Transverse colon (tissue), 4 donors: ENCODE measurements at places on chromosomes 5 and 9. TPM values are rescaled to one million over a fixed set of nuclear protein-coding genes. Genes with fewer than 3 reads are reported as not detected.

SHISAL2B gene
- not detected for total RNA-seq

DNA sequence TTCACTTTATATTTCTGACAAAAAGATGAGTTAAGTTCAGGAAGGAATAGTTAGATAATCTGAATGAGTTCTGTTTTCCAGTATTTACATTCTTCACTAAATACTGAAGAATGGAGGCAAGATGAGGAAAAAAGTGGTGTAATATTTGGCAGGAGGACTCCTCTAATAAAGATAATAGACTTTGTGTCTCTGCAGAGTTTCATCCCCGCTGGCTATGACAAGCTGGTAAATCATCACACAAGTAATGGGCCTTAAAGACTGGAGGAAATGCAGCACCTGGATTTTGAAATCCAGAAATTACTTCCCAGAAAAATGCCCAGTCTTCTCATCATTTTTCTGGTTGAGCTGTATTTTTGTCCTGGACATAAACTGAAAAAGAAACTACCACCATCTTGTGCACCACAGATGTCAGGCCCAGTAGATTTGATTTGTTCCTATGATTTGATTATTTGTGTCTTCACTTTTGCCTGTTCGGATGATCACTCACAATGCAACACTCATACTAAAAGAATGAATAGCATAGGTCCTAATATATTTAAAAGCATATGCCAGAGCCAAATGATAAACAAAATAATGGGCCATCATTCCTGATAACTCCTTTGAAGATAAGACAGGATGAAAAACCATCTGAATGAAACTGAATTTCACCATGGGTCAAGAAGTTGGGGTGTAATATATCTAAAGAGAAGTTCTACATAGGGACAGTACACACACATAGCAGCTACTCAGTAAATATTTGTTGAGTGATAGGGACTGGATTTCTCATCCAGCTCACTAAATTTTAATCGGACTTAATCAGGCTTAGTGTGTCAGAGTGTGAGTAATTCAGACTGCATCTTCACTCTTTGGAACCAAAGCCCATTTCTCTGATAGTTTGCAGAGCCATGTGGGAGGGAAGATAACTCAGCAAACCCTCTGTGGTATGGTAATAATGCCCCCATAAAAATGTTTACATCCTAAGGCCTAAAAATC lies 200.5 kb downstream of the HINT1 start:
- no peak for DNase-seq
- H3K4me3 ChIP-seq = no peak overlapping the region
- H3K27ac ChIP-seq = no peak overlapping the region
- no peaks in the 10 kb centered on the region for H3K36me3 ChIP-seq

- no peaks in the 10 kb centered on the region for H3K36me3 ChIP-seq
- no peak for DNase-seq
- no peaks in the 10 kb centered on the region for H3K4me1 ChIP-seq
These were observed 98.4 kb downstream of the FBXL7 start for GRCh38 chr5:15598294-15598902.

DNA sequence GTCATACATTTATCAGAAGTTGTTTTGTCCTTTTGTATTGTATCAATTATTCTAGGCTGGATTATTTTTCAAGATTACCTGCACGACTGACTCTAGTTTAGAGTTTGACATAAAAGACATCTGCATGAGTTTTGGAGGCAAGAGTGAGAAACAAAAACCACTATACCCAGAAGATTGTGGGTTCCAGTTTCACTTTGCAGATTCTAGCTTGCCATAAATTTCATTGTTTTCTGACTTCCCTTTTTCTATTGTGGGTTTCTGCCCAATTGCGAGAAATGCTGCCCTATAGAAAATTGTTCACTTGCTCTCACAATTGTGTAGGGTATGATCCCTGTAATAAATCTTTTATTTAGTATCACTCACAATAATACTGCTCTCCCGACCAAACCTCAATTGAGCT lies 1043.4 kb upstream of the CDH10 start:
- H3K4me1 ChIP-seq = no peaks in the 10 kb centered on the region
- no peaks in the 10 kb centered on the region for H3K27me3 ChIP-seq
- H3K36me3 ChIP-seq = no peaks in the 10 kb centered on the region
- no peak for DNase-seq
- no peak overlapping the region for H3K27ac ChIP-seq

ITGA2 gene
- 10.1 TPM for total RNA-seq

DNA sequence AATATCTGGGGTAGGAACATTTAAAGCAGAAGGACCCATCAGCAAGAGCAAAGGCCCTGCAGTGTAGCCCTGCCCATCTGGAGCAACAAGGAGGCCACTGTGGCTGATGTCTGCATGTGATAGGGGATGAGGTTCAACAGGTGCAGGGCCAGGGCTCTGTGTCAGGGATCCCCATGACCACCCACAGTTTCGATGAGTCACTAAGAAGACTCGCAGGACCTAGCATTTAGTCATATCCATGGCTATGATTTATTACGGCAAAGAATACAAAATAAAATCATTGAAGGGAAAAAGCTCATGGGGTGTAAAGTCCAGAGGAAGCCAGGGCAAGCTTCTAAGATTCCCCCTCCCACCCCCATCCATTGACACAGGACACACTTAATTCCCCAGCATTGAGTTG lies 188.6 kb downstream of the ADGRV1 start:
- no peaks in the 10 kb centered on the region for H3K4me1 ChIP-seq
- no peaks in the 10 kb centered on the region for H3K27me3 ChIP-seq
- DNase-seq = no peak
- H3K27ac ChIP-seq = no peak overlapping the region

PTGR1 gene
- 74.3 TPM for total RNA-seq

OMD gene
- total RNA-seq = 2.2 TPM

PCDHA12 gene
- total RNA-seq = not detected

IL3 gene
- not detected for total RNA-seq
